Astrocyte of the spinal cord (primary cell): ENCODE measurements at places on chromosomes 4 and X.
A peak's percentile ranks its signal among the peaks of the same experiment; 100 is the strongest.

- peak; percentile 46 for DNase-seq
Observed at GRCh38 chr4:177001271-177002175, 208.8 kb upstream of the VEGFC start.

DNA sequence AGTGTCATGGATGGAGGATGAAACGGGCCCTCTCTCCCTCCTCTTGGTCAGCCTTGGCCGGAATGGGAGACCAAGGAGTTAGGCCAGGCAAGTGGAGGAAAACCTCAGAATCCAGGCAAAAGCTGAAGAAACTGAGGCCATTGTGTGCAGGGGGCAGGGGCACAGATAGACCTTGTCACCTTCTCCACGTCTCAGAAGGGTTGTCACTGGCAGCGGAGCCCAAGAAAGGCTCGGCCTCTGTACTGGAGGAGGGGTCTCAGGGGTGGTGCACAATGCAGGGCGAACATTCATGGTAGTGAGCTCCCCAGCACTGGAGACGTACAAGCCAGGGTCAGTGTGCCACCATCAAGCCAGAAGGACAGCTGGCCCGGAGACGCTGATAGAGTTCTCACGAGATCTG, 139.5 kb downstream of the CPZ start:
- no peak for DNase-seq

DNA sequence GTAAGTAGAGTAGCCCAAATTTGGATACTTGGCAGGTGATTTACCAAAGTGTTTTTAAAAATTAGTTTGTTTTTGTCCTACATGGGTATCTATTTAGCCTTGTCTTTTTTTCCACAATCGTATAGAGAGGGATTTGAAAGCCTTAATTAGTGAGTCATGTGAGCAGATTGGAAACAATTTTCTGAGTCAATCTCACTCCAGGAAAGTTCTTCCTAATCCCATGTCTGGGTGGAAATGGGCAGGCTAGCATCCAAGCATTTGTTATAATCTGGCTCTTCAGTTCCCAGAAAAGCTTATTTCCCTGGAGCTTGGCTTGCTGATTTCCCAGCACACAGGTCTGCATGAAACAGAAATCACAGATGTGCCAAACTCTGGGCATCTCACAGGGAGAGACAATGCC, 426.9 kb upstream of the BOD1L1 start:
- no peak for DNase-seq

DNA sequence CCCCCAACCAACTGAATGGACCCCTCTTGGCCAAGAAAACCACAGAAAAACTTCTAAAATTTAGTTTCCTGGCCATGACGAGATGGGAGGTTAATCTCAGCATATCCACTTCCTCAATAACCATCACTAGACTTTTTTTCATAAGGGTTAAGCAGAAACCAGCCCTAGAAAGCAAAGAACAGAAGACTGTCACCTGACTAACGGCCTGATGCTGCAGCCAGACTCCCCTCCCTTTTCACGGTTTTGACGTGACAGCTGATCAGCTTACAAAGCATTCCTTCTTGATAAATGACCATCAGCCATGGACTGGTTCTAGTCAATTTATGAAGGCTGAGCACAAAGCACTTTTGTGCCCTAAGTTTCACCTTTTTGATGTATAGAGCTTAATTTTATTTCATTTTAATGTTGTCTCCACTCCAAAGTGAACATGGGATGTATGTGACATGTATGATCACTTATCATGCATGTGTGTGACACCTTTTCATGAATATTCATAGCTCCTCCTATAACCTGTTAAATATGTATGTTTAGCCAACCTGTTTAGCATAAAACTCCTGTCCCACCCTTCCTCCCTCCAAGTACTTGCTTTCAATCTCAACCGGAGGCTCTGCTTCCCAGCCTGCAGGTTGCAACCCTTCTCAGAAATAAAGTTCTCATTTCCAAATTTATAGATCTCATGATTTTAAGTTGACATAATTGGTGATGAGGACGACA, 56.3 kb downstream of the SERTM2 start:
- no peak for DNase-seq

GRCh38 chr4:185211035-185211434, 1.6 kb downstream of the SNX25 start:
- DNase-seq: peak; percentile 38

DNA sequence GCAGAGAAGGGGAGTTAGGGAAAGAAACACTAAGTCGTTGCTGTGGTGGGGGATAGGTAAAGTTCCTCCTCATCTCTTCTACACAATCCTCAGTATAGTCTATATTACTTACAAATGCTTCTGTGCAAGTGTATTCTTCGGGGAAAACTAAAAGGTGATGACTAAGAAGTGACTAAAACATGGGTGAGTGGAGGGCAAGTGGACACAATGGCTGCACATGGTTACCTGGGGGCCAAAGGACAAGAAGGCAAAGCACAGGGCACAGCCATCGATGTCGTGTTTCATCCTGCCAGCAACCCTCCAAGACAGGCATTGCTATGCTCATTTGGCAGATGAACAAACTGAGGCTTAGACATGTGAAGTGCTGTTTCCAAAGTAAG, 35.5 kb upstream of the CCKAR start:
- peak; percentile 27 for DNase-seq

DNA sequence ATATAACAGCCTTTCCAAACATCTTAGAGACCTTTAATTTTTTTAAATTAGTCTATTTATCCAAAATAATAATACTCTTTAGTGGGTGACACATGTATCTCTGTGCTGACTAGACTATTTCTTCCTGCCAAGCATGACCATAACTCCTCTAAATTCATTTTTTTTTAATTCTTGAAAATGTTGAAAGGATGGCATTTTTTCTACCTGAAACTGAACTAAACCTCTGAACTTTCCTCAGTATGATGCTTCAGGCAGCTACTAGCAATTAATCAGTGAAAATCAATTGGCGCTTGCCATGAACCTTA, 42.4 kb upstream of the PDLIM5 start:
- DNase-seq: no peak

DNA sequence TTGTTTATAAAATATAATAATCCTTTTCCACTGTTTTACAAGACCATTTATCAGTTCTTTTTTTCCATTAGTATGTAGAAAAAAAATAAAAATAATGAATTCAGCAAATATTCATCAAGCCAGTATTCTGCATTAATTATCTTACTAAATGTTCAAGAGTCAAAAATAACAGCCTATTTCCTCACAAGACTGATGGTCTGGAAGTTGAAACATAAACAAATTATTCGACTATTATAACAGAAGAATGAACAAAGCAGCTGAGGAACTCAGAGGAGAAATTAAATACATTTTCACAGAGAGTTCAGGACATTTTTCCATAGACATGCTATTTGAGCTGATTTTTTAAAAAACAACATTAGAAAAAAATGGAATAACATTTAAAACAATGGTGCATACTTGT, 2594.8 kb downstream of the ARAP2 start:
- DNase-seq: no peak

DNA sequence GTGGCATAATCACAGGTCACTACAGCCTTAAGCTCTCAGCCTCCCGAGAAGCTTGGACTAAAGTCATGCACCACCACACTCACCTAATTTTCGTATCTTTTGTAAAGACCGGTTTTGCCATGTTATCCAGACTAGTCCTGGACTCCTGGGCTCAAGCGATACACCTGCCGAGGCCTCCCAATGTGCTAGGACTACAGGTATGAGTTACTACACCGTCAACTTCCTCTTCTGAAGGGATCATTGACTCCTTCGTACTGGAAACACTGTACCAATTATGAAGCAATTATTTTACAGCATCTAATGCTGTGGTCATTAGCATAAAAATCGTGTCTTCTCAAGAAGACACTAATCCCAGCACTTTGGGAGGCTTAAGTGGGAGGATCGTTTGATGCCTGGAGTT, 35.2 kb downstream of the PDS5A start:
- DNase-seq: no peak

GRCh38 chrX:102976793-102977495, 39.9 kb downstream of the RAB40AL start:
- no peak for DNase-seq

DNA sequence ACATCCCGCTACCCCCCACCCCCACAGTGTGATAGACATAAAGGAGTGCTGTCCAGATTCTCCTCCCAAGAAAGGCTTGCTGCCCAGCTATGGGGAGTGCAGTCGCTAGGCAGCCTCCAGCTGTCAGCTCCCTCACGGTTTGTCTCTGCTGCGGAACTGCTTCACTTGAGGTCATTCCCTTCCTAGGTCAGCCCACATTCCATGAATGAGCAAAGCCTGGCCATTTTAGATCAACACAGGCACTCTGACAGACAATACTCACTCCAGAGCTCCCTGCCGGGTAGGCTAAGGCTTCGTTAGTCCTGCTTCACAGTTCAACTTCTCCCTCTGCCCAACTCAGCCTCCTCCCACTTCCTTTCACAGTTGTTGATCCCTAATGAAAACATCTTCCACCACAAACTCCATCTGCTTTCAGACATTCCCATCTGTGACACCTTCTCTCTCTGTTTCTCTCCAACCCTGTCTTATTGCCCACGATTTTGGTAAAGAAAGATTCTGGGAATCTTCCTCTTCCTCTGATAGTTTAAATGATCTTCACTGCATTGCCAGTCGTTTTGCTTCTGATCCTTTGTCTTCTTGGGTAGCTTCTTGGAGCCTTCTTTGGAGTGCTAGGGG, 318.9 kb upstream of the F9 start:
- DNase-seq: no peak

DNA sequence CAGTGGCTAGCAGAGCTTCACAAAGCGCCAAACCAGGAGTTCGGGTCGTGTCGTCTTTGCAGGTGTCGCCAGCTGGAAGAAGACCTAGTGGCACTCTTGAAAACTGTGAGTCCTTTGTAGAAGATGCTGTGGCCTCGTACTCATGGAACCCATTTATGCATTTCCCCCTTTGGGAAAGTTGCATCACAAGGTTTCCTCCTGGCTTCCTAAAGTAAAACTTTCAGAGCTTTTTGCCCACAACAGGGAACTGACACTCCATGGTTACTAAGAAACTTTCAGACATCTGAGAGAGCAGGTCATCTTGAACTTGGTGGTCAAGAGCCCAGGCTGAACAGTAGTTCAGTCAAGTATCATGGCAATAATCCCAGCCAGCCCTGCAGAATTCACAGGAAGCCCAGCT, 15.9 kb upstream of the NOCT start:
- no peak for DNase-seq

DNA sequence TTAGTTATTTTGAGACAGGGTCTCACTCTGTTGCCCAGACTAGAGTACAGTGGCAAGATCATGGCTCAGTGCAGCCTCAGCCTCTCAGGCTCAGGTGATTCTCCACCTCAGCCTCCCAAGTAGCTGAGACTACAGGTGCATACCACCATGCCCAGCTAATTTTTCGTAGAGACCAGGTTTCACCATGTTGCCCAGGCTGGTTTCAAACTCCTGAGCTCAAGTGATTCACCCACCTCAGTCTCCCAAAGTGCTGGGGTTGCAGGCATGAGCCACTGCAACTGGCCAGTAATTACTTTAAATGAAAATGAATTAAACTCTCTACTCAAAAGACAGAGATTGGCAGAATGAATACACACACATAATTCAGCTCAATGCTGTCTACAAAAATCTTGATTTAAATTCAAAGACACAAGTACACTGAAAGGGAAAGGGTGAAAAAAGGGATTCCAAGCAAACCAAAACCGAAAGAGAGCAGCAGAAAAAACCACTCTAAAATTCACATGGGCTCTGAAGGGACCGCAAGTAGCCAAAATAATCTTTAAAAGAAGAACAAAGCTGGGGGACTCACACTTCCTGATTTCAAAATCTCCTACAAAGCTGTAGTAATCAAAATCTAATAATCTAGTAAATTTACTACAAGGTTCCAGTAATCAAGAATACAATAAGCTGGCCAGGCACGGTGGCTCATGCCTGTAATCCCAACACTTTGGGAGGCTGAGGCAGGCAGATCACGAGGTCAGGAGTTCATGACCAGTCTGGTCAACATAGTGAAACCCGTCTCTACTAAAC, 11.8 kb upstream of the SPON2 start:
- DNase-seq: no peak

- DNase-seq: no peak
Observed at GRCh38 chrX:29545878-29546277, 669.5 kb upstream of the MAGEB2 start.

- DNase-seq: no peak
Observed at GRCh38 chr4:166498546-166498945, 625.5 kb downstream of the TLL1 start.

DNA sequence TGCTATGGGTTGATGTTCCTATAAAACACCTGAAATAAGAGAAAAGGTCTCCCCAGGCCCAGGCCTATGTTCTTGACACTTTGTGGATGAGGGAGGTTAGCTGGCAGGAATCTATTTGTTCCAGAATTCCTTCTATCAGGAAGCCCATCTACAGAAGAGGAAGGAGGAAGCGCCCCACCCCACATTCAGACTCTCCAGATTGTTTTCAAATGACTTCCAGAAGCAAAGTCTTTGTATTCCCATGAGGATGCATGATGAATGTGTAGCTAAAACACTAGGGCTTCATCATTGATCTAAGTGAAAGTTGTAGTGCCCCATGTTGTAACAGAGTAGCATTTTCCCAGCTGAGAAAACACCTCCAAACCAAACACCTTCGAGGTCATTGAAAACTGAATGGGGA, 16.4 kb downstream of the OTC start:
- no peak for DNase-seq

- DNase-seq: no peak
Observed at GRCh38 chrX:71214604-71215337, 8.3 kb upstream of the GJB1 start.

DNA sequence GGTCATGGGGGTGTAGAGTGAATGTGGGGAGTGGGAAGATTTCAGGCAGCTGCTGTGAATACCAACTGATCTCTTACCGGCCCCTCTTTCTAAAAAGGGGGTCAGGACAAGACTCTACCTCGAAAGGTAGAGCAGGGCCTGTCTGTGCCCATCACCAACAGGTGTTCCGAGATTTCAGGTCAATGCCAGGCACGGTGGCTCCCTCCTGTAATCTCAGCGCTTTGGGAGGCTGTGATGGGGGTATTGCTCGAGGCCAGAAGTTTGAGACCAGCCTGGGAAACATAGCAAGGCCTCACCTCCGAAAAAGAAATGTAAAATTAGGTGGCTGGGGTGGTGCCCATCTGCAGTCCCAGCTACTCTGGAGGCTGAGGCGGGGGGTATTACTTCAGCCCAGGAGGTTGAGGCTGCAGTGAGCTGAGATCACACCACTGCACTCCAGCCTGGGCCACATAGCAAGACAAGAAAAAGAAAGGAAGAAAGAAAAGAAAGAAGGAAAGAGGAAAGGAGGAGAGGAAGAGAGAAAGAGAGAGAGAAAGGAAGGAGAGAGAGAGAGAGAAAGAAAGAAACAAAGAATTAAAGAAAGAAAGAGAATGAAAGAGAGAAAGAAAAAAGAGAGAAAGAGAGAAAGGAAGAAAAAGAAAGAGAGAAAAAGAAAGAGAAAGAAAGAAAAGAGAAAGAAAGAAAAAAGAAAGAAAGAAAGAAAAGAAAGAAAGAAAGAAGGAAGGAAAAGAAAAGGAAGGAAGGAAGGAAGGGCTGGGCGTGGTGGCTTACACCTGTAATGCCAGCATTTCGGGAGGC, 50.1 kb downstream of the CRLF2 start:
- DNase-seq: no peak

- DNase-seq: no peak
Observed at GRCh38 chr4:66266035-66266434, 595.7 kb upstream of the EPHA5 start.

- no peak for DNase-seq
Observed at GRCh38 chr4:77342170-77342810, 185.3 kb downstream of the CCNG2 start.
